NCI-H2171 (cell line): ENCODE measurements at places on chromosomes 7 and 10.

- DNase-seq: no peak
These were observed 14.4 kb upstream of the TNRC18 start for GRCh38 chr7:5437987-5438386.

- no peak for DNase-seq
These were observed 16.2 kb downstream of the SFR1 start for GRCh38 chr10:104138131-104138530.

- DNase-seq: no peak
These were observed 22.5 kb downstream of the FOXL3 start for GRCh38 chr7:312424-312823.

DNA sequence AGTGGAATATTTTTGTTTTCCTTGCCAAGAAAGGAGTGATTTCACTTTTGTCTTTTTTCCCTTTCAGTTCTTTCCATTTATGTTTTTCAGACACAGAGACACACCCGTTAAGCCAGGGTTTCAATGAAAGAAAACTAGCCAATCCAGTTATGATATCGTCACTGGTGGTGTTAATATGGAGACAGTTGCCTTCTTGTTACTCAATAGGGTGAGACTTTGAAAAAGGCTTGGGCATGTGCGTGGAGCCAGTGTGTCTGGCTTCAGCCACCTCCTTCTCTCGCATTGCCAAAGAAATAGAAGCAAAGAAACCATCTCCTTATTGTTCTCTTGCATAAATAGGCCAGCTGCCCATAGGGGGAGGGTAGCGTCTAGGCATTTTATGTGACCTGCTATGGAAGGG lies 84.1 kb upstream of the DLX6 start:
- no peak for DNase-seq
